Right ventricle myocardium superior (tissue), 1 donor: ENCODE measurements at places on chromosomes 4 and X.

GRCh38 chrX:11619441-11619840 is 46.3 kb downstream of the ARHGAP6 start:
- DNase-seq: no peak

DNA sequence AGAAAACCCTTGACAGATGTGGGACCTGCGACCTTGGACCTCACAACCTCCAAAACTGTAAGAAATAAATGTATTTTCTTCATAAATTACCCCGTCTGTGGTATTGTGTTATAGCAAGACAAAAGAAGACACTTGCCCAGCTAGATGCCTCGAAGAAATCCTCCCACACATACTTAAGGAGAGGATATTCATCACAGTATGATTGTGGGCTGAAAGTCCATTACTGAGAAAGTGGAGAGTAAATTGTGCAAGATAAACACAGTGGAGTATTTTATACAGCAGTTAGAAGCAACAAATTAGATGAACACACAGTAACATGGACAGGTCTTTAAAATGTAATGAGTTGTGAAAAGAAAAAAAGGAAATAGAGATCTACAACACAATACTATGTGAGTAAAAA is 25.8 kb upstream of the PLA2G12A start:
- no peak for DNase-seq

DNA sequence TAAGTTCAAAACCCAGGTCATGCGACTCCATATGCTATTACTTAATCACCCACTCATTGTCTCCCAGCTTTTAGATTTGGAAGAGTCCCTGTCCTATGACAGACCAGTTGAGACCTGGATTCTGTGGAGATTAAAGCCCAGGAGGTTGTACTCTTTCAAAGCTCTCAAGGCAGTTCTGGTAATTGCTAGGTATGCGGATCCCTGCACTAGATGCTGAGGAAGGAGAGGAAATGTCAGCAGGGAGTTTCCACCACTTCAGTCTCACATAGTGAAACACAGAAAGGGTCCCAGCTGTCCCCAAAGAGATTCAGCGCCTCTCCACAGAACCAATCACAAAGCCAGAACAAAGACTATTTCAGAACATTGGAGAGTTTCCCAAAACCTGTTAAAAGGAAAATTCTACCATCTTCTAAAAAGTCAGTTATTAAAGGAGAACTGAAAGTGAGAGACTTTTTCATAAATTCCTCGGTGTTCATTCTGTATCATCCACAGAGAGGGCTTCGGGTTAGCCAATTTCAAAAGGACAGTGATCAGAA is 53.4 kb downstream of the IRF2 start:
- no peak for DNase-seq

DNA sequence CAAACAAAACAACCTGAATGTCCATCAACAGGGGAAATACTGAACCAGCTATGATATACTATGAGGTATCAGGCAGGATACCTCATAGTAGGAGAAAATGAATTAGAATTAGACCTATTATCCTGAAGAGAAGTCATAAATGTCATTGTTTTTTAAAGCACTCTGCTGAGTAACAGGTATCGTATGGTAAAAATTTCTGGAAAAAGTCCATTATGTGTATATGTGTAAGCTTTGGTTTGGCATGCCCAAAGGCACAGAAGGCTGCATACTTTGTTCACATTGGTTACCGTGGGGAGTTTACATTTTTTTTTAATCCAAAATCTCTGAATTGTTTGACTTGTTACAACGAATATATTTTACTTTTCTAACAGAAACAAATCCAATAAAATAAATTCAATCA is 70.5 kb downstream of the RPS3A start:
- DNase-seq: no peak

DNA sequence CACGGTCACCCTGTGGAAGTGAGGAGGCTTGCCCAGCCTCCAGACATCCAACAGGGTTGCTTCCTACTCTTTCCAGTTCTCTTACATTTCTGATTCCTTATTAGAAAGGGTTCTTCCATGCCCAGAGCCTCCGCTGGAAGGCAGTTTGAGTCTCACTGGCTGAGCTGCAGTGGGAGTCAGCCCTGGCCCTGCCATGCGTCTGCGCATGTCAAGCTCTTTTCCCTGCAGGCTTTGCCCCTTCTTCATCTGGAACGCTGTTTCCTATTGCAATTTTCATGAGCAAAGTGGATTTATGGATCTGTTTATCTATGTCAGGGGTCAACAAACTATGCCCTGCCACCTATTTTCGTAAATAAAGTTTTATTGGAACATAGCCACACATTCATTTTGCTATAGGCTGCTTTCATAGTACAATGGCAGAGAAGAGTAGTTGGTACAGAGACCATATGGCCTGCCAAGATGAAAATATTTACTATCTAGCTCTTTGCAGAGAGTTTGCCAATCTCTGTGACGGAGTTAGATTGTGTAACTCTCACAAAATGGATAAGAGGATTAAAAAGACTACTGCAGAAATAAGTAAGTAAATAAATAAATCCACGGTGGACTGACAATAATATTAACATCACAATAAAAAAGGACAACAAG is 3.9 kb upstream of the CHRNA9 start:
- no peak for DNase-seq

DNA sequence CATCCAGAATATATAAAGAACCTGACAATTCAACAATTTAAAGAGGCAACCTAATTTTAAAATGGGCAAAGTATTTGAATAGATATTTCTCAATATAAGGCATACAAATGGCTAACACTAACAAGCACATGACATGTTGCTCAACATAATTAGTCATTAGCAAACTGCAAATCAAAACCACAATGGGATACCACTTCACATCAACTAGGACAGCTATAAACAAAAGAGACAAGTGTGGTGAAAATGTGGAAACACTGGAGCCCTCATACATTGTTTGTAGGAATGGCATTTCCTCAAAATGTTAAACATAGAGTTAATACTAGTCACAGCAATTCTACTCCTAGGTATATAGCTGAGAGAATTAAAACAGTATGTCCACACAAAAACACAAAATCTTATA is 96.7 kb downstream of the CORIN start:
- no peak for DNase-seq

DNA sequence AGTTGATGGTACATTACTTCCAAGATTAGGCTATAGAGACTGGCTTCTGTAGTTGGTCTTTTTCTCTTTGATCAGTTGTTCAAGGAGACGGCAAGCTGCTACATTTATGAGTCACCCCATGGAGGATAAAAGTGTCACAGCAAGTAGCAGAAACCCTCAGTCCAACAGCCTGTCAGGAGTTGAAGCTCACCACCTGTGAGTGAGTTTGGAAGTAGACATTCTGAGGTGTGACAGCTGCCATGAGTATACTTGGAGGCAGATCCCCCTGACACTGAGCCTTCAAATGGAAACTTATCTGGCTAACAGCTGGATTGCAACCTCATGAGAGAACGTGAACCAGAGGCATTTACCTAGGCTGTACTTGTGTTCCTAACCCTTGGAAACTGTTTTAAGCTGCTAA is 68.0 kb downstream of the CCNG2 start:
- no peak for DNase-seq

- DNase-seq: no peak
Measured at GRCh38 chrX:41796577-41796976, 72.6 kb downstream of the GPR82 start.

- DNase-seq: no peak
Measured at GRCh38 chrX:2631743-2632532, 59.2 kb upstream of the CD99 start.

- DNase-seq: no peak
Measured at GRCh38 chr4:26131711-26132110, 189.1 kb upstream of the RBPJ start.

DNA sequence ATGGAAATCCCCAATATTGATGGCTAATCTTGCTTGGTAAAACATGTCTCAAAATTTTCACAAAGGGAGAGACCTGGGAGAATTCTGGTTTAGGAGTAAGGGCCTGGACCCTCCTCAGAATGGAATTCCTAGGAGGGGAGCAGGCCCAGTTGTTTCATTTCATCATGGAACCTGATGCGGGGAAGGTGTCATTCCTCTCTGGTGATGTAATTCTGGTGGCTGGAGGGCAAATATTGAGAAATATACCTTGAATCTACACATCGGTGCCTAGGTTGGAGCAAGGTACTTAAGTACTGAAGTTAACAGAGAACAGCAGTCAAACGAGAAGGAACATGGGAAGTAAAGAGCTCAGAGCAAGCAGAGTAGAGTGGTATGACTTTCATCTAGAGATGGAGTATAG is 23.2 kb upstream of the CCSER1 start:
- DNase-seq: no peak

DNA sequence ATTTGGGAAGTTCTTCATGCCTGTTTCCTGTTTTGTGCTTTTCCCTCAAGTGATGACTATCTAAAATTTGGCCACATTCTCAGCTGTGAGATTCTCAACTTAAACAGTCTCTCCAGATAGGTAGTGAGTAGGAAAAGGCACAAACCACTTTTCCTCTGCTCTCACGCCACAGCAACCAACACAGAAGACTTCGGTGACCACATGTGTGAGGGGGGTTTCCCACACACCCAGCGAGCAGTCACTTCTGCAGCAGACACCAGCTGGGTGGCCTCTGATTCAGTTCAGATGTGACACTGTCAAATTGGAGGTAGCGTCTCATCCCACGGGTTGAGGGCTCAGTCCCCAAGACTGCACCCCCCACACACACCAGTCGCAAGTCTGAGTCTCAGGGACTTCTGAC is 25.1 kb upstream of the CLDN34 start:
- DNase-seq: no peak
